ENCODE measurements at places on chromosomes 2 and 18. TPM values are rescaled to one million over a fixed set of nuclear protein-coding genes. Genes with fewer than 3 reads are reported as not detected.

ELP2 gene
- 217 TPM for total RNA-seq

- no peak for DNase-seq
Observed at GRCh38 chr18:66553824-66554223, 50.1 kb downstream of the CDH19 start.

DNA sequence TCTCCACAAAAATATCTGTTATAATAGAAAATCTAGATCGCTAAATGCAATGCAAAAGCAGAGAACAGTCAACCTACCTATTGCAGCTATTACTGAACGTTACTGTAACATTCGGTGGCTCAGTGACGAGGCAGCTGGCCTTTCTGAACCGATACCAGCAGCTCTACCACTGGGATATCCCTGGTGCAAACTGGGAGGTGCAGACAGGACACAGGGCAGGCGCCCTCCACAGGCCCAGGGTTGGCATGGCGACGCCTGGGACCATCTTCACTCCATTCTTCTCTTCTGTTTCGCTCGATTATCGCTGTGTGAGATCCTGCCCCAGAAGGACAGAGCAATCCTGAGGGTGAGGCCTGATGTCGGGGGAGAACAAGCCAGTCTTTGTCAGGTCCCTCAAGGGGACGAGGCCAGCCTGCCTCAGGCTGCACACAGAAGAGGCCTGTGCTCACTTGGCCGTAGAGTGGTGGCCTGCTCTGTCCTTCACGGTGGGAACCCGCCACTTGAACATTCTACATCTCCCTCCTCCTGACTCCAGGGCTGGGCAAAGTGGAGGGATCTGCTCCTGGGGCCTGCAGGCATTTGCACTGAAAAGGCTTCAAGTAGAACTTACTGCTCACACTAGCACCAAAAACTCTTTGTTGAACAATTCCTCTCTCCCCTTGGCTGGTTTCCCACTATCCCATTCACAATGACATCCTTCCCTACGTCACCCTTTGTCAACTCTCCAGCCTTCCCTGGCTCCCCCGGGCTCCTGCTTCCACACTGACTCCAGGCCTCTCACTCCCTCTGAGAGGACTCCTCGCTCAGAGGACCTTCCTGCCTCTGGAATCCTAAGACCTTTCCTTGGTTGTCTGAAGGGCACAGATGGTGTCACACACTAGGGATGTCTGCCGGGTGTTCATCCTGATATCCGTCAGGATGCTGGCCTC lies 49.7 kb downstream of the CYRIA start:
- no peak for DNase-seq

DNA sequence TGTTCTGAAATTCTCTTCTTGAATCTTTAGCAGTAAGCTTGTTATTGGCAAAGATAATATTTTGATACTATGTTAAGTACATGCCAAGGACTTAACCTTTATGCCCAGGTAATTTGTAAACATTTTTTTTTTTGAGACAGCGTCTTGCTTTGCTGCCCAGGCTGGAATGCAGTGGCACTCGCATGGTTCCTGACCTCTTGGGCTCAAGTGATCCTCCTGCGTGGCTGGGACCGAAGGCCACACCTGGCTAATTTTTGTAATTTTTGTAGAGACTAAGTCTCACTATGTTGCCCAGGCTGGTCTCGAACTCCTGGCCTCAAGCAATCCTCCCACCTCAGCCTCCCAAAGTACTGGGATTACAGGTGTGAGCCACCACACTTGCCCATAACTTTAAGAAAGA lies 35.7 kb upstream of the ZCCHC2 start:
- DNase-seq = no peak

UPP2 gene
- 1.7 TPM for total RNA-seq

DNA sequence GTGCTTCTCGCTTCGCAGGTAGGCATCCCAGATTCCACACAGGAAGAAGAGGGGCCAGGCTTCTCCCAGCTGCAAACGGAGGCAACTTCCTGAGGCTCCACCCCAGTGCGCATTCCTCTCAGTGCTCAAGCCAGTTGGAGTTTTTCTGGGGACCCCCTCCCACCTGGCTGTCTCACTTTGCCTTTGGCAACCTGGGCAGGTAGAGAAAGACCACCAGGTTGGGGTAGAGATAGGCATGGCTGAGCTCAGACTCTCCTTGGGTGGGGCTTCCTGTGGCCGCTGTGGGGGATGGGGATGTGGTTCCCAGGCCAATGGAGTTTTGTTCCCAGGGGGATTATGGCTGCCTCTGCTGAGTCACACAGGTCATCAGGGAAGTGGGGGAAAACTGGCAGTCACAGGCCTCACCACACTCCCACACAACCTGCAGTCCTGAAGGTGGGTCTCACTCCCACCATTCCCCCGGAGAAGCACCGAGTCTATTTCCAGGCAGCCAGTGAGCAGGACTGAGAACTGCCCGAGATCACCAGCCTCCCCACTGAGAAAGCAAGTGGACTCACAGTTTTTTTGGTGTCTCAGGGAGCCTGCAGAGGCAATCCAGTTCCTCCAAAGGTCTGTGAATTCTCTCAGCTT lies 38.1 kb downstream of the SLC39A10 start:
- no peak for DNase-seq

ABCB11 gene
- 0.16 TPM for total RNA-seq

ZNF892 gene
- 31.7 TPM for total RNA-seq
